ENCODE measurements at places on chromosomes 7 and 10. TPM values are rescaled to one million over a fixed set of nuclear protein-coding genes. Genes with fewer than 3 reads are reported as not detected.

EN2 gene
- not detected for total RNA-seq

DNA sequence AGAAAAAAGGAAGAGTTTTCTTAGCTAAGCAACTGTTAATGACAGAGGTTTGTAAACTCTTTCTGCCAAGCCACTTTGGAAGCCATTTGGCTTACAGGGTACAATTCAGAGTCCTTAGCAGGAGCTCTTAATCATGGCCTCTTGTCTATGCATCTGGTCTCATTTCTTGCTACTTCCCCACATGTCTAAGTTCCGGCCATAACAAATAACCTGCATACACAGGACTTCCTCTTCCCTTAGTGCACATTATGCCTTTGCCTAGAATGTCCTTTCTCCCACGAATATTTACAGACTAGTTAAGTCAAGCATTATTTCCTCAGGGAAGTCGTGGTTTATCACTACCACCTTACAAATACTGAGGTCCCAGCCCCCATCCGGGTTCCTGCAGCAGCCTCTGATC is 8.6 kb upstream of the UPF2 start:
- no peaks in the 10 kb centered on the region for H3K36me3 ChIP-seq
- H3K27me3 ChIP-seq, result no peaks in the 10 kb centered on the region
- no peaks in the 10 kb centered on the region for H3K4me1 ChIP-seq

DNA sequence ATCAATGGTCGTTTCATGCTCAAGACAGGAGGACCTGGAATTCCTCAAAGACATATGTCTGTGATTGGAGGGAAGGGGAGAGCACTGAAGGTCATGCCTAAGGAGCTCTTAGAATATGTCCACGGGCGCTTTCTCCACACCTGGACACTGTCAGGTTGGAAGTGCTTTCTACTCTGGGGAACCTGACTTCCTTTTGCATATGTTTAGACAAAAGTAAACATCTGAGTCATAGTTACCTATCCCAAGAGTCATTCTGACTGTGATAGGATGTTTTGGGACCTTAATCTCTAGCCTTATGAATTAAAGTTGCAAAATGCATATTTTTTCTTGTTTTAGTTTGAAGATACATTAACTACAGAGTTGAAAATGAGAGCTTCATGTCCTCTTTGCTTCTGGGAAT is 251.7 kb downstream of the KLF6 start:
- H3K36me3 ChIP-seq, result no peaks in the 10 kb centered on the region
- no peak for DNase-seq
- no peak overlapping the region for H3K4me3 ChIP-seq
- peaks cover 9% of the 10 kb centered on the region for H3K4me1 ChIP-seq
- H3K27me3 ChIP-seq, result no peaks in the 10 kb centered on the region
- no peak overlapping the region for H3K27ac ChIP-seq

DNA sequence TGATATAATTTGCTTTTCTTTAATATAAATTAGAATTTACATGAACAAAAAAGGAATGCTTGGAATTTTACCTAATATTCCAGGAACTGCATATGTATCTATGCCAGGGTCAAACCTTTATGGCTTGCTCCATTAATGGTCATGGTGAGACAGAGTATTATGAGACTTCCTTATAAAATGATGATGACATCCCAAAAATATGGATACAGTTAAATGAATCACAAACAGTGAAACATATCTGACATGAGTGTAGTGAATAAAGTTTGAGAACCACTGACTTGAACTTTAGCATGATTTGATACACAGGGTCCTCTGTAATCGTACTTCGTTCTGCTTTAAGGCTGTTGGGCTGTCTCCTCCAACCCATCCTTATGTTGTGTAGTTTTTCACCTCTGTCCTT is 51.8 kb downstream of the MARCHF5 start:
- no peak overlapping the region for H3K27ac ChIP-seq
- H3K36me3 ChIP-seq, result peaks cover 13% of the 10 kb centered on the region

Measured in IMR-90 (cell line).